ENCODE measurements at places on chromosomes 6 and 20.

DNA sequence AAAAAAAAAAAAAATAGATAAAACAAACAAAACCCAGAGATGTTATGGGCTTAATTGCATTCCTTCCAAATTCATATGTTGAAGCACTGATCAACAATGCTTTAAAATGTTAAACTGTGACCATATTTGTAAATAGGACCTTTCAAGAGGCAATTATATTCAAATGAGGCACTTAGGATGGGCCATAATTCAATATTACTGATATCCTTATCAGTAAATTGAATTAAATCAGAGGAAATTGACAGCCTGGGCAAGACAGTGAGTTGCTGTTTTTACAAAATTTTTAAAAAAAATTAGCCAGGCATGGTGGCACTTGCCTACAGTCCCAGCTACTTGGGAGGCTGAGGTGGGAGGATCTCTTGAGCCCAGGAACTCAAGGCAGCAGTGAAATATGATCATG is 364.1 kb downstream of the GJA1 start:
- DNase-seq: no peak

GRCh38 chr6:35561113-35561512 is 48.4 kb upstream of the TULP1 start:
- DNase-seq: no peak

GRCh38 chr6:36743032-36743431 is 45.4 kb downstream of the RAB44 start:
- DNase-seq: no peak

DNA sequence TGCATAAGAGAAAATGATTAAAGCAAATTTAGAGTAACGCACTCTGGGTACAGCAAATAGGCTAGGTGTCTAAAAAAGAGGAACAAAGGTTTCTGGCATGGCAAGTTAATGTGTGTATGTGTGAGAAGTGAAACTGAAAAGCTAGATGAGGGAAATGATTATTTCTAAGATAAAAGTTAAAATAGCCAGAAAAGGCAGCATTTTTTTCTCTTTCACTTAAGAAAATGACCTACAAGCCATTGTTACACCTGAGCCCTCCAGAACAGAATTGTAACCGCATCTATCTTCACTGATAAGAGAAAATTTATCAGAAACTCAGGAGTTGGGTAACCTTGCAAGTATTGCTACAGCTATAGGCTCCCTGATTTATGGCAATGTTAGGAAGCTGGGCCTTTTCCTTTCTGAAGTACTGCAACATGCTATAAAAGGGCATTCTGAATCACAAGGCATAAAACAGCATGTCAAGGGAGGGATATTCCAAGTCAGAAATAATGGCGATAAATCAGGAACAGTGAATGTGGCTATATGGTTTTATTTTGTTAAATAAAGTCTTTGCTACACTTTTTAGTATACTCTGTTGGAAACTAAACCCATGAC is 395.3 kb downstream of the TBC1D32 start:
- peak; percentile 29 for DNase-seq

DNA sequence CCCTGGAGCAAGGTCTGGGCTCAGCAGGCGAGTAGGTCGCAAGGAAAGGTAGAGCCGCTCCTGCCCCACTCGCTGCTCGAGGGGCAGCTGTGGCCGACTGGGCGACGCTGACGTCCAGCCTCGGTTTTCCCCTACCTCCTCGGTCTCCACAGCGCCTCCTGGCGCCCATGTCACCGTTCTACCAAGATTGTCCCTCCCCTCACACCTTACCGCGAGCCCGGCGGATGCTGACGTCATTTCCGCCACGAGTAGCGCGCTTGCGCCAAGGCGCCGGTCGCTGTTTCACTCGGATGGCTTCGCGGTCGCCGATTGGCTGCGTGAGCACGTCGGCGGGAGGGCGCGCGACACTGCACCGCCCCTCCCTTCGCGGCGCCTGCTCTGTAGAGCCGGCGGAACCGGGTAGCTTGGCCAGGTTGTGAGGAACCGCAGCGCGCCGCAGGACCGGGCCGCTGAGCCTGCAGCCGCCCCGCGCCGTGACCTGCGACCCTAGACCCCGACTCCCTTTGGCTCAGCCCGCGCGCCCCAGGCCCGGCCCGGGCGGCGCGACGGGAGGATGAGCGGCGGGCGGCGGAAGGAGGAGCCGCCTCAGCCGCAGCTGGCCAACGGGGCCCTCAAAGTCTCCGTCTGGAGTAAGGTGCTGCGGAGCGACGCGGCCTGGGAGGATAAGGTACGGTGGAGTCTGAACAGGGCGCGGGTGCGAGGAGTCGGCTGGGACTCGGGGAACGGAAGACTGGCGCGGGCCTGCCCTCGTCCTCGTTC is at the start of gene RAB5IF:
Gene RAB5IF (plus strand): TSS at position 381 of the 759 bp plus-strand sequence. CDS start 173 bp downstream, at position 554.
- peak; percentile 100 for DNase-seq

DNA sequence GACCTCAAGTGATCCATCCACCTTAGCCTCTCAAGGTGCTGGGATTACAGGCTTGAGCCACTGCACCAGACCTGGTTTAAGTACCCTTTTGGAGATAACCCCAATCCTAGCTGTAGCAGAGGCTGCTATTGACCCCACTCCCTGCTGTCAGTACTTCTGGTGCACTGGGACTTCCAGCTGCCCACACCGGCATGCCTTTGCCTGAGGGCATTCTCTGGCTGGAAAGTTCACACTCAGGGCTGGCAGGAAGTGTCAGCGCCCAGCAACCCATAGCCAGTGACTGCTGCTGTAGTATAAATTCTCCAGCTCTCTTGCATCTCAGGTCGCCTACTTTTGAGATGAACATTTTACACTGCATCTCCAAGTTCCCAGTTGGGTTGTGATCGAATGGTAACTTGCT is 75.3 kb downstream of the UTRN start:
- DNase-seq: no peak

DNA sequence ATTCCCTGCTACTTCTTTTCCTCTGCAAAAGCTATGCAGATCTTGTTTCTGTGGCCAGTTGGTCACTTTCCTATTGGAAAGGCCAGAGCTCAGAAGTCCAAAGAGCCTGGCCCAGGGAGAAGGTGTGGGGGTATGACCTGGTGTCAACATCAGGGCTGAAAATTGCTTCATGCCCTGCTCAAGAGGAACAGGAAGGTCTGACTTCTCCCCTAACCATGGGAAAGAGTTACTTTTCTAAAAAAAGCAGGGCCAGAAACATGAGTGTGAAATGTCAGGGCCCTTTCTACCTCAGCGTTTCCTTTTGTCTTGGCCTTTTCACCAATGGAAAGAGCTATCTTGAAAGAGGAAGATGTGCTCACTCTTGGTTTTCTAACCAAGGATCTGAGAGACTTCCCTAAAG is 117.4 kb downstream of the MAFB start:
- peak; percentile 67 for DNase-seq

DNA sequence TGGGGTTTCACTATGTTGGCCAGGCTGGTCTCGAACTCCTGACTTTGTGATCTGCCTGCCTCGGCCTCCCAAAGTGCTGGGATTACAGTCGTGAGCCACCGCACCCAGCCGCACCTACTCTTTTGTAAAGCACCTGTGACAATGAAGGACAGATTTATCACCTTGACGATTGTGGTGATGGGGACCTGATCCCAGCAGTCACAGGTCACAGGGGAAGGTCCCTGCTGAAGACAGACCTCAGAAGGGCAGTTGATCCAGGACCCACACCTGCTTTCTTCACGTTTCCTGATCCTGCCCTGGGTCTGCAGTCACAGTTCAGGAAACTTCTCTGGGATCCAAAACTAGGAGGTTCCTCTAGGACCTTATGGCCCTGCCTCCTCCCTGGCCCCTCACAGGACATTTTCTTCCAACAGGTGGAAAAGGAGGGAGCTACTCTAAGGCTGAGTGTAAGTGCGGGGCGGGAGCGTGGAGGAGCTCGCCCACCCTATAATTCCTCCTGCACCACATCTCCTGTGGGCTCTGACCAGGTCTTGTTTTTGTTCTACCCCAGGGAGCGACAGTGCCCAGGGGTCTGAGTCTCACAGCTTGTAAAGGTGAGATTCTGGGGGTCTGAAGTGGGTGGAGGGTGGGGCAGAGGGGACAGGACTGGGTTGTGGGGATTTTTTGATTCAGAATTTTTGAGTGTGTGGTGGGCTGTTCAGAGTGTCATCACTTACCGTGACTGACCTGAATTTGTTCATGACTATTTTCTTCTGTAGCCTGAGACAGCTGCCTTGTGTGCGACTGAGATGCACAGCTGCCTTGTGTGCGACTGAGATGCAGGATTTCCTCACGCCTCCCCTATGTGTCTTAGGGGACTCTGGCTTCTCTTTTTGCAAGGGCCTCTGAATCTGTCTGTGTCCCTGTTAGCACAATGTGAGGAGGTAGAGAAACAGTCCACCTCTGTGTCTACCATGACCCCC is 3.0 kb downstream of the HLA-E start:
- no peak for DNase-seq

- DNase-seq: no peak
These were observed 22.9 kb upstream of the ARMC2 start for GRCh38 chr6:108825326-108825725.

Data from NB4 (cell line).